Stimulated activated CD4-positive, alpha-beta T cell treated with anti-CD3 and anti-CD28 coated beads, Interleukin-15, amount 100 ng/mL, for 1 hour (primary cell): ENCODE measurements at places on chromosomes 12 and 14.

DNA sequence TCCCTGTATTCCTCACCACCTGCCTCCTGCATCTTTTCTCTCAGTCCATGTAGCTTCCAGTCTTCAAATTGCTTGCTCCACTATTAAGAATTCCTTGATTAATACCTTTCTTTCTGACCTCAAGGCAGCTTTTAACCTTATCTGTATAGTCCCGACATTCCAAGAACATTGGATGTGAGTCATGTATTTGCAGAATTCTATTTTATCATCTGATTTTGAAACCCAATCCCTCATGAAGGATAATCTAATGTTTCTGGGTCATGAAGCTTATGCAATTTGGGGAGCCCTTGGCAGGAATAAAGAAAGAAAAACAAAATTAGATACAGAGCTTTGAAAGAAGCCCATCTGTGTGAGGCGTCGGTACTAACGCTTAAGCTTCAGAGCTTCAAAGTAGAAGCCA is 63.4 kb upstream of the CCND2 start:
- DNase-seq, result no peak

GRCh38 chr12:64400041-64400440 is 4.2 kb upstream of the XPOT start:
- no peak for DNase-seq

- no peak for DNase-seq
Measured at GRCh38 chr14:64303471-64303917, 9.3 kb upstream of the ESR2 start.

DNA sequence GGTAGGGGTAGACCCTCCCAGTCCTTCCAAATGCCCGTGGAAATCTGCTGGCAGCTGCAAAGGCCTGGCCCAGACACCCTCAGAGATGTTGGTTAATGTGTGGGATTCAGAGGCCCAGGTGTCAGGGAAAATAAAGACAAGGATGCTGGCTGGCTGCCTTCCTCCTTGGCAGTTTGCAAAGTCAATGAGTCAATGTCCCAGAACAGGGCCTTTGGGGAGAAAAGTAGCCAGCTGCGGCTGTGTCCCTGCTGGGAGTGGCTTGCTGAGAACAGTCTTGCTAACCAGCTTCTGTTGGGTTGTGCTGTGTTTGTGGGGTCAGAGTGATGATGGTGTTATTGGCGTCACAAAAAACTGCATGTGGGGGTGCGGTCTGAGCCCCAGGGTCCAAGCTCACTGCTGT is 29.2 kb downstream of the GLRX5 start:
- no peak for DNase-seq

- no peak for DNase-seq
Measured at GRCh38 chr14:57712698-57713097, 153.2 kb downstream of the SLC35F4 start.

DNA sequence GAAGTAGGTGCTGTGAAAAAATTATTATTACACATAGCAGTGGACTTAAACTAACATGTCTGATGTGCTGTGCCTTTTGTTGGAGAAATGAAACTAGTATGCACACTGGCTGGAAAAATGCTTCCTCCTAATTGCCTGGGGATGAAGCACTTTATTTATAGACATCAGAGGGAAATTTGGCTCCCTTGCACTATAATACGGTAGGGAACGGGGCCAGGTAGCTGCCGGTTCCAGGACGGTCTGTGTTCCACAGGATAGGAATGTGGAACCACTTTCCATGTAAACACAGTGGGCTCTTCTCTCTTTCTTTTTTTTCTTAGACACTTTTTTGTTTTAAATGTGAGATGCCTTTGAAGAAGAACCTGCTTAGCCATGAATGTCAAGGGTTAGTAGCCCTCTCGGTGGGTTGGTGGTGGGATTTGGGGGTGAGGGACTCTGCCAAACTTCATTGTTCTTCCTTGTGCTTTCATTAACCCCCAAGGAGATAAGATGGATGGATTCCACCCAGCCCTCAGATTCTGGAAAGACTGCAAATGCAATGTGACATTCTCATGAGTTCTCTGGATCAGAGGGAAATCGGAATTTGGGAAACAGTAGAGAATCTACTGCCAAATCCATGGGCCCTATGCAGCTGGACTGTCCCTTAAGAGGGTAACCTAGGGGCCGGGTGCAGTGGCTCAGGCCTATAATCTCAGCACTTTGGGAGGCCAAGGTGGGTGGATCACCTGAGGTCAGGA is 58.0 kb upstream of the GSC start:
- DNase-seq, result no peak

DNA sequence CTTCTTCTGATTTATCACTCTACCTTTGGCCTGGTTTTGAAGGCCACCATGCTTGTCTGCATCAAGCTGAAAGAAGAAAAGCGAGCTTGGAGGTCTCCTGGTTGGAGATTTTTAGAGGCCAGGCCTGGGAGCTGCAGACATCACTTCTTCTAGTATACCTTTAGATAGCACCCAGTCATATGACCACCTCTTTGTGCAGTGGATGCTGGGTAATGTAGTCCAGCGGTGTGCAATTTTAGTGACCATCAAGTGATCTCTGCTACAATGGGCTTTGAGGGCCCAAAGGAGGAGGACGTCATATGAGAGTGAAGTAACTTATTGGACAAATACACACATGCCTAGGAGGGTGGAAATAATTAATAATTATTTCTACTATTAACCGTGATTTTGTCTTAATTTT is 15.2 kb upstream of the WNT5B start:
- DNase-seq, result no peak

- DNase-seq, result no peak
Measured at GRCh38 chr12:79373896-79374499, 316.8 kb downstream of the PAWR start.

DNA sequence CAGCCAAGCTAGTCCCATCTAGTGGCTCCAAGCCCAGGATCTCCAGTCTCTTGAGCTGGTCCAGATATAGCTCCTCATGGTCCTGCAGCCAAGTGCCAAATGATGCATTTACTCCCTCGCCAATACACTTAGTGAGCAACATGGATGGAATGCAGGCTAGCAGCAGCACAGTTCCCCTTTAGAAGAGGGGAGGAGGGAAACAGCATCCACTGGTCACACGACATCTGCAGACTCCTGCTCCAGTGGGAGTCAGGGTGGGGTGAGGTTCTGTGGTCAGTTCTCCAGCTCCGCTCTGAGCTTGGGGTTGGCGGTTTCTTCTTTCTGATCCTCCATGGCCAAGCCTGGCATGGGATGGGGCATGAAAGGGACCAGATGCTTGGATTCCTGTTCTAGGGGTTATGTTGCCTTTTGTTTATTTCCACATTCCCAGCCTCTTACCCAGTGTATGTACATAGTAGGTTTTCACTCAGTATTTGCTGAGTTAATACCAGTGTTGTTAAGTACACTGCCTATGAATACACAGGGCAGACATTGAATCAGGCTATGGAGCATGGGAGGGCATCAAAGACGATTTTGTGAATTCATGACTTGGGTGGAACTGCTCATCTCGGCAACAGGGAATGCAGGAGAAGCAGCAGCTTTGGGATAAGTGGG is 57.3 kb downstream of the GALNT16 start:
- no peak for DNase-seq

- DNase-seq, result no peak
Measured at GRCh38 chr12:93938317-93938716, 210.1 kb upstream of the PLXNC1 start.

GRCh38 chr12:13887779-13888388 is 93.5 kb downstream of the GRIN2B start:
- DNase-seq, result no peak

- no peak for DNase-seq
Measured at GRCh38 chr12:109115758-109116610, at the start of gene ACACB. Gene ACACB (plus strand): TSS chr12:109116587. CDS start chr12:109139406, 22,819 bp downstream.

GRCh38 chr12:106564678-106565329 is 18.0 kb upstream of the RFX4 start:
- DNase-seq, result no peak

- DNase-seq, result no peak
Measured at GRCh38 chr14:56205881-56206280, 87.7 kb downstream of the PELI2 start.

- DNase-seq, result no peak
Measured at GRCh38 chr12:45727980-45728629, 1.4 kb upstream of the ARID2 start.

DNA sequence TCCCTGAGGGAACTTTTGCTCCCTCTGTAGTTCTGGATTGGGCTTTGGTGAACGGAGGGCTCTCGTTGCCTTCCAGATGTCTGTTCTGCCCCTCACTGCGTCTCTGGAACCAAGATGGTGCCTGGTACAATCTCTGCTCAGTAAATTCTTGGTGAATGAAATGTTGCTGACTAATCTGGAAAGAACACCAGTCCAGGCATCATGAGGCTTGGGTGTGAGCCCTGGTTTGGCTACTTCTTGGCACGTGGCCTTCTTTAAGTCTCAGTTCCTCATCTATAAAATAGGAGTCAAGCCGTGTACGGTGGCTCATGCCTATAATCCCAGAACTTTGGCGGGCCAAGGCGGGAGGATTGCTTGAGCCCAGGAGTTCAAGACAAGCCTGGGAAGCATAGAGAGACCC is 4.3 kb downstream of the HHIPL1 start:
- no peak for DNase-seq

DNA sequence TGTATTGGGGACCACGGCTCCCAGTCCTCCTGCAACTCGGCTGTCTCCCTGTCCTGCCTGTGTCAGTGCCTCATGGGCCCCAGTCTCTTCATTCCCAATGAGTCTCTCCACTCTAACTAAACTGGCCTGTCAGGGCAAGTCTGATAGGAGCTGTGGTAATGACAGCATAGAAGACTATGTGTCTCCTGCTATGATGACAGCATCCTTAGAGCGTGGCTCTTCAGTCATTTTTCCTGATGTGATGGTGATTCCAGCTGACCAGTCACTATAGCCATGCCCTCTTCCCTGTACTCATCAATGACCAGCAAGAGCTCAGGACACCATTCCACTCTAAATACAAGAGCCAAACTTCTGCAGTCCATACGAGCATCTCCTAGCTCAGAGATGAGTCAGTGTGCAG is 339.8 kb downstream of the PCNX1 start:
- no peak for DNase-seq

DNA sequence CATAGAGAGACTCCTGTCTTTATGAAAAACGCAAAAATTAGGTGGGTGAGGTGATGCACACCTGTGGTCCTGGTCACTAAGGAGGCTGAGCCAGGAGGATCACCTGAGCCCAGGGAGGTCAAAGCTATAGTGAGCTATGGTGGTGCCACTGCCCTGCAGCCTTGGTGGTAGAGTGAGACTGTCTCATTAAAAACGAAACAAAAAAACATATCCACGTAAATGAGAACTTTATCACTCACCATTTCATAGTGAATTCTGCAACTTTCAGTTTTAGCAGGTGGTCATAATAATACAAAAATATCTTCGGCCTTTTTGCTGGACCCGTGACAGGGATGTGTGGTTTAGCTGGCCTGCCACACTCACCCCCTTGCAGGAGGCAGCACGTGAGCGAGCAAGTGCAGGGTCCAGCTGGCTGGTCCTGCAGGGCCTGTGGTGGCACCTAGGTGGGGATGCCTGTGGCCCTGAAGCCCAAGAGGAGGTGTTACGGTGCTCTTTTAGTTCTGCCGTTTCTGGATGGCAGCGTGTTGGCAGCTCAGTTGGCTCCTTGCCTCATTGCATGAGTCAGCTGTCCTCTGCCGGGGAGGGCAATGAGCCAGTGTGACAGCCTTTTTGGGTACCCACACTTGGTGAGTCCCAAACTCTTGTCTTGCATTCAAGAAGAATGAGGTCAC is 1330.7 kb upstream of the TMEM132C start:
- DNase-seq, result no peak

GRCh38 chr14:75428230-75429104 is 645 bp downstream of the JDP2 start:
- no peak for DNase-seq

DNA sequence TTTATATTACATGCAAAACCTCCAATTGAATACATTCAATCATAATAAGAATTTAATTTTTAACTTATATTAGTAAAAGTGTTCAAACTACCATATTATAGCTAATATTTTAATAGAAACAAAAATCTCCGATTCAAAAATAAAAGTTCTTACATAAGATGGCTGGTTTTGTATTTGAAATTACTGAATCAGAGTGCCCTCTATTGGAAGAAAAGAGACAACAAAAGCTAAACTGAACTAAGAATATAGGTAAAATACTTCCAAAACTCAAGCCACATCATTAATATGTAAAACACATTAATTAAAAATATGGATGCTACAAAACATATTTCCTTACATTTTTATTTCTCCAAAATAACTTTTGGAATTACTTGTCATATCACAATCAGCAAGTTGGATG is 120.3 kb downstream of the GARIN6 start:
- DNase-seq, result no peak

DNA sequence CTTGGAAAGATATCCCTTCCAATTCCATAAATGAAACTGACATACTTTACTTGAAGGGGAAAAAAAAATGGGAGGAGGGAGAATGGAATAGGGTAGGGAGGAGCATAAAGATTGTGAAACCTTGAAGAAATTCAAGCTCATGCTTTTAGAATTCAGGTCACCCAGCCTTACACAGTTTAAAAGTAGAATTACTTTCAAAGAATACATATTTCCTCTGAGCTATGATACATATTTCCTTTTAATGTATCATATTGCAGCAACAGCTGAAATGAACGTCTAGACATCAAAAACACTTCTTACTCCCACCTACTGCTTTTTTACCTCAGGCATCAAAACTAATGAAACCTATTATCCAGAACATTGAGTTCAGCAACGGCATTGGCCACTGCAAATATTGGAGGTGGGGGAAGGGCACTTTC is 156.0 kb downstream of the MED13L start:
- no peak for DNase-seq

GRCh38 chr12:48072266-48072665 is 33.6 kb downstream of the SENP1 start:
- no peak for DNase-seq

DNA sequence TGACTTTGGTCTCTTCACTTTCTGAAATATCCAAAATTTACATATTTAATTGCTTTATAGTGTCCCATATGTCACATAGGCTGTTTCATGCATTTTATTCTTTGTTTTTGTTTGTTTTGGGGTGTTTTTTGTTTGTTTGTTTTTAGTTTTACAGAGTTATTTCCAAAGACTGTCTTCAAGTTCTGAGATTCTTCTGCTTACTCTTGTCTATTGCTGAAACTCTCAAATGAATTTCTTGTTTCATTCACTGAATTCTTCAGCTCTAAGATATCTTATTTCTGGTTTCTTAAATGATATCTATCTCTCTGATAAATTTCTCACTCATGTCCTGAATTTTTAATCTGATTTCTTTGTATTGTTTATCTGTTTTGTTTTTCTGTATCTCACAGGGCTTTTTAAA is 412.0 kb upstream of the ATP2B1 start:
- no peak for DNase-seq

GRCh38 chr14:39568809-39569538 is 136.7 kb upstream of the FBXO33 start:
- no peak for DNase-seq

GRCh38 chr12:72982356-72982755 is 710.2 kb downstream of the TRHDE start:
- no peak for DNase-seq

DNA sequence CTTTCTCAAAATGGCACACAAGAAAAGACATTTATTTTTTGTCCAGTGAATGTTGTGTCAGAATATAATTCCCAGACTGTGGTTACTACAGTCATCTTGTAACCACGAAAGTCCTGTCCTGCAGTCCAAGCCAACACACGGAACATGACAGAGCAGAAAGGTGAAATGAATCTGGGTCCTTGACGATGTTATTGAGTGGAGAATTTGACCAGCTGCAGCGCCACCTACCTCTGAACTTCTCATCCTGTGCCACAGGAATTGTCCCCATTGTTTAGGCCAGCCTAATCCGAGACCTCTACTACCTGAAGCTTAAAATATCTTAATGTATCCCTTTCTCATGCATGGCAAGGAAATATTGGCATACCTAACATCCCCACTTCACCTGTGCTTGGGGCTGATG is 64.1 kb upstream of the OTX2 start:
- DNase-seq, result no peak

GRCh38 chr14:75631453-75631831 is 29.2 kb downstream of the ERG28 start:
- DNase-seq, result no peak
